Bone marrow (tissue), 2 donors: ENCODE measurements at places on chromosomes 2 and 18.

DNA sequence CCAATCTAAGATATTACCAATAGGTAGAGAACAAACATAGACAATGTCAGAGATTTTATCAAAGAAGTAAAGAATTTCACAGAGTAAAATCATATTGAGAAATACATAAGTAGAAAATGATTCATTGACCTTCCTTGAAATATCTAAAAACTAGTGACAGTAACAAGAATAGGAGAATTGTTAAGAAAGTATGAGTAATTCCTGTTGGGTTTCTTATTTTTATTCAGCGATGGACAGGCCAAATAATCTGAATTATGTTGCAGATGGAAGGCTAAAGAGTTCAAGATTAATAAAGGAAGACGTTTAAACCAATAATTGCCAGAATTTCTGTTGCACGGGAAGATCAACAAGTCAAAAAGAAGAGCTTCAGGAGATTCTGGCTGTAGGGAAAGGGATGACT lies 163.4 kb upstream of the RASGRP3 start:
- DNase-seq = no peak

- DNase-seq = no peak
These were observed 2750.9 kb downstream of the RPIA start for GRCh38 chr2:91442246-91442905.

DNA sequence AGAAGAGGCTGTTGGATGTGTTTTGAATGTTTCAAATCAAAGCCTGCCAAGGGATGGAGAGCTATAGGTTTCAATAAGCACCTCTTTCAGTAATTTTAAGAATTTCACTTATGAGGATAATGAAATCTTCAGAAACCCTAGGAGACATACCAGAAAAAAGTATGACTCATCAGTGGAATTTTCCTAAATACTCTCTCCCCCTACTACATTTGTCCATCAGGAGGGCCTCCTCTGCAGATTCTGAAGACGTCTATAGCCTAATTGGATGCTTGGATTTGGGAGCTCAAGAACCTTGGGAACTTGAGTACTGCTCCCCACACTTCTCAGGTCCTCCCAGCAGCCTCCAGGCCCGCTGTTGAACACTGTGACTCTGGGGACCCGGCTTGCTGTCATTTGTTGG lies 374.3 kb downstream of the SLC4A3 start:
- no peak for DNase-seq

- DNase-seq = no peak
These were observed 136.3 kb downstream of the TMEM163 start for GRCh38 chr2:134582547-134582899.

- peak; percentile 94 for DNase-seq
These were observed 225.7 kb downstream of the MTX2 start for GRCh38 chr2:176494949-176495353.

DNA sequence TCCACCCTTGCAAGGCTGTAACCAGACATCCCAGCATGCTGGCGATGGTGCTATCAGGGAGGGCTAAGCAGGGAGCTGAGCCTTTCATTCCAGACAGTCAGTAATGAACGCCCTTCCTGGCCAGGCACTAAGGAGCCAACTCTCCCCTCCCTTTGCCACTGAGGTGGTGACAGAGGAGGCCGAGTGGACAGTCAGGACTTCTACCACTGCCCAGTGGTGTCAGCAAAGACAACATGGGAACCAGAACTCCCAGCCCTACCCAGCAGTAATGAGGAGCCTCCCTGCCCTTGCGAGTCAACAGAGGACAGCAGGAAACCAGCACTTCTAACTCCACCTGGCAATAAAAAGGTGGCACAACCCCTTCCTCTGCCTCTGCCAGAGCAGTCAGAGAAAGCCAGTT lies 68.6 kb downstream of the ZAP70 start:
- DNase-seq = no peak

- DNase-seq = no peak
These were observed 113.5 kb downstream of the PHLPP1 start for GRCh38 chr18:62828852-62829251.
